ENCODE measurements at places on chromosomes 11 and 22.

GRCh38 chr11:120285256-120285655 lies 39.8 kb upstream of the TLCD5 start:
- no peak for DNase-seq

DNA sequence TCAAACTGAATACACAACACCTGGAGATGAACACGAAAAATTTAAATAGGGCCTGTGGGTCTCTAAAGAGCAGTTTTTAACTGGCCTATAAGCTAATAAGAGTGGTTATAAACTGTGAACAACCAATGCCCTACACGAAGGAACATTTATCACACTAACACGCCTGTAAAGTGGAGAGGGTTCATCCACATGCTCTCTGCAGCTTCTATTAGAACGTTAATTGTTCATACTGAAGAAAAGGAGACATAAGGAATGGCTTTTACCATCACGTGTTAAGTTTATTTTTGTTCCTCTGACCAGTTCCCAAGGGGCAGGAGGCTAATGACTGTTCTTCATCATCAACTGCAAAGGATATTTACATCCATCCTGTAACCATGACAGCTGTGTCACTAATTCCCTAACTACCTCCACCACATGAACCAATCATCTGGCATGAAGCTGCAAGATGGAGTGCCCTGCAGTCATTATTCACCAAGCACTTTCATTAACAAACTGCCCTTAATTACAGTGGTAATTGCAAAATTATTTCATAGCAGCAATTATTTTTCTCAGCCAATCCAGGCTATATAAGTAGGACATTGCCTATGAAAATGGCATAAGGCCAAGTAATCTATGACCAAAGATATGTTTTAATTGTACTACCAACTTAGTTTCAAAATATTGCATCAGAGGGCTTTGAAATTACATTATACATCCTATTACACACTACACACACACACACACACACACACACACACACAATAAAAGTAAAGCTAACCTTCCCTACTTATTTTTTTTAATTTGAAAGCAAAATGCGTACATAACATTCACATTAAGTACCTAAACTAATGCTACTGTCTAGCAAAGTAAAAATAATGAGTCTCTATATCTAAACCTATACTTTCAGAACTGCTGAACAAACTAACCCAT lies 186.7 kb downstream of the CADM1 start:
- DNase-seq, result no peak

GRCh38 chr22:45843986-45844385 lies 133.0 kb downstream of the WNT7B start:
- no peak for DNase-seq

GRCh38 chr11:19939415-19939929 lies 220.8 kb downstream of the DBX1 start:
- DNase-seq, result no peak

DNA sequence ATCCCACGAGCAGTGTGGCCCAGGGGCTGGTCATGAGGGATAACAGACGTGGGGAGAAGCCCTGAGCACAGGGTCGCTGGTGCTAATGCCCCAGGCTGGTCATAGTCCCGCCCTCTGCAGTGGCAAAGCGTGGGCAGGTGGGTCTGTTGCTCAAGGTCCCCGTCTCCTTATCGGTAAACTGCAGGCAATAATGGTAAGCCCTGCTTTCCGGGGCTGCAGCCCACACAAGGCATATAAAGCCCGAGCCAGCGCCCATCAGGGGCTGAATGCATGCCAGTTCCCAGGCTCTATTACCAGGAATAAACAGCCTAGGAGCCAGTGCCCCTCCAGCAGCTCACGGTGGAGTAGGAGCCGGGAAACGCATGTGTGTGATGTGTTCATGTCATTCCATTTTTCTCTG lies 261.0 kb downstream of the BRD1 start:
- DNase-seq, result no peak

- DNase-seq, result no peak
Observed at GRCh38 chr11:13216711-13217075, 60.9 kb upstream of the BMAL1 start.

- no peak for DNase-seq
Observed at GRCh38 chr11:77776455-77776854, 44.1 kb downstream of the RSF1 start.

GRCh38 chr11:92969634-92970347 lies at the start of gene MTNR1B:
TSS of gene MTNR1B (plus strand) at chr11:92969651. CDS start at chr11:92969726, 75 bp downstream.
- DNase-seq, result no peak

GRCh38 chr11:104907521-104908185 lies 9.4 kb upstream of the CASP12 start:
- DNase-seq, result no peak

DNA sequence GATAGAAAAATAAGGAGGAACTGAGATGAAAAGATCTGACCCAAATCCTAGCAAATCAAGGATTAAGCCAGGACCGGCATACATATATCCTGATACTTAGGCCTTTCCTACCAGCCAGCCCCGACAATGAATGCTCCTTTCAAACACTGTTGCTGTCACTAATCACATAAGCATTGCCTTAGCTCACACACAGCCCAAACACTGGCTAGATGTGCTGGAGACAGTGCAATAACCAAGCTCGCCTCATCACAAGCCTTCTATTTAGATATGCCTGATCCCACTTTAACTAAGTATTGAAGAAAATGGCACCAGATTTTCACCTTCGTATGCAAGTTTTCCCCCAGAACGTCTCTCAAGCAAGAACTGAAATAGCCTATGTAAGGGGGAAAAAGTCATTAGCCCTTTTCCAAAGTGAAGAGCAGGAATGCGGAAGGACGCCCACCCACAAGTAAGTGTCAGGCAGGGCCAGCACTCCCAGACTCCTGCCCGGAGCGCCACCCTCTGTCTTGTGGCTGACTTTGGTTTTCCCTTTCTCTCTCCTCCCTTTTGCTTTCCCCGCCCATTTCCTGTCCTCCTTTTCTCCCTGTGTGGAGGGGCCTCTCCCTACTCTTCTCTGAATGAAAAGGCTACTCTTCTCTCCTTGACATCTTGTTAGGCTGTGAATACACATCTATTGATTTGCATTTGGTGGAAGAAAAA lies 8.9 kb upstream of the OPCML start:
- DNase-seq, result no peak

GRCh38 chr11:86421946-86422345 lies 47.3 kb downstream of the CCDC81 start:
- DNase-seq, result no peak

- DNase-seq, result no peak
Observed at GRCh38 chr22:46087816-46088277, 62.5 kb upstream of the PPARA start.

GRCh38 chr11:100445231-100445735 lies 241.8 kb upstream of the ARHGAP42 start:
- DNase-seq, result no peak

DNA sequence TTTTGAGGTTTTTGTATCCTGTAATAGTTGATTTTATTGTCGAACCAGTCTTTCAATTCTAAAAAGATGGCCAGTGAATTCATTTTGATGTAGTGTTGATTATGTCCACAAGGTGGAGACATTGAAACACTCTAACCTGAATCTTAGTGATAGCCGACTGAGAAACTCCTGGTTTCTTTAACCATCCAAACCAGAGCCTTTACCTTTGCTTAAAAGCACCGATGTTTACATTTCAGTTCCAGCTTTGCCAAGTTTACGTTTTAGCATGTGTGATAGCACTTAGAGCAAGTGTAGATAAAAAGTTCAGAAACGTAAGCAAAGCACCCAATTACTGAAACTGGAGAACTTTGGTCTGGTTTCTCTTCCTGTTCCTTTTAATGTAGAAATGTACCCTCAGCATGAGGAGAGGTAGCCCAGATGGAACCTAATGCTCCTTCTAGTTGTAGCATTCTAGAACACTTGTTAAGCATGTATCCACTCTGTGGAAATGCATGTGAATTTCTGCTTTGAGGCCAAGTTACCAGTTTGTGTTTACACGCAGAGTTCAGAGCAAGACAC lies 208.6 kb downstream of the DBX1 start:
- no peak for DNase-seq

- DNase-seq, result no peak
Observed at GRCh38 chr11:56898856-56899255, 89.9 kb upstream of the OR5AK2 start.

GRCh38 chr11:34356130-34356529 lies 1.7 kb downstream of the ABTB2 start:
- no peak for DNase-seq
